AG04450 (cell line): ENCODE measurements at places on chromosomes 2 and 18. TPM values are rescaled to one million over a fixed set of nuclear protein-coding genes. Genes with fewer than 3 reads are reported as not detected.

Gene CNGA3
- not detected in 2 replicates for polyA plus RNA-seq

Gene SLC8A1
- 15.8 and 19.3 TPM in 2 replicates for polyA plus RNA-seq

Gene MBD1
- polyA plus RNA-seq = 35.3 and 39.5 TPM in 2 replicates

Gene EIF5B
- polyA plus RNA-seq = 18.7 and 25.2 TPM in 2 replicates

Gene CNTNAP5
- polyA plus RNA-seq = not detected in 2 replicates
